ENCODE measurements at places on chromosomes 4 and X.
A peak's percentile ranks its signal among the peaks of the same experiment; 100 is the strongest.

DNA sequence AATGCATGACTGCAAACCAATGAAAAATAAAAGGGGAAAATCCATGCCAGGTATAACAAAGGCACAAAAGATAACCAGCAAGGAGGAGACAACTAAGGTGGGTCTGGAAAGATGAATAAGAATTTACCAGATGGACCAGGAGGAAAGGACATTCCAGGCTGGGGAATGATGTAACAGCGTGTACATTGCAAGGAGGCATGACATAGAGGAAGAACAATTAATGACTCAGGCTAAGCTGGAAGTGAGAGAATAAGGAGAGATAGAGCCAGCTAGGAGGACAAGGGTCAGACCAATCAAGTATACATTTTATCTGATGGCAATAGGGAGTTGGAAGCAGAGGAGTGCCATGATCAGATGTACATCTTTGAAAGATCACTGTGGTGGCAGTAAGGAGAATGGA lies 57.0 kb downstream of the MTMR8 start:
- DNase-seq, result no peak

GRCh38 chrX:41828826-41829225 lies 94.5 kb downstream of the CASK start:
- no peak for DNase-seq

DNA sequence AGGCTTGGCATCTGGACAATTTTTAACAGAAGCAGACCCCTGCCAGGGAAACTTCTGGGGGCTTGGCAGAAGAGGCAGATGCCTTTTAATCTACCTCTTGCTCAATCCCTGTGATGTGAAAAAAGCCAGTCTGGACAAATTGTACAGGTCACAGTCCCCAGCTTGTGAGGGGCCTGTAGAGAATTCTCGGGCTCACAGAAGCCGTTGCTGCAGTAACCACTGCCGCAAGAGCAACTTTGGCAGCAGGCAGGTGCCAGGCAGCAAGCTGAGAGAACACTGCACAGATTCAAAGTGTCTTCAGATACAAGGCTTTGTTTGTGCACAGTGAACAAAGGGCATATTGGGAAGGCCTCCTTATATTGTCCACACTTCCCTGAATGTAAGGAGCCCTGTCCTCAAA lies 11.7 kb downstream of the GPKOW start:
- DNase-seq, result no peak

DNA sequence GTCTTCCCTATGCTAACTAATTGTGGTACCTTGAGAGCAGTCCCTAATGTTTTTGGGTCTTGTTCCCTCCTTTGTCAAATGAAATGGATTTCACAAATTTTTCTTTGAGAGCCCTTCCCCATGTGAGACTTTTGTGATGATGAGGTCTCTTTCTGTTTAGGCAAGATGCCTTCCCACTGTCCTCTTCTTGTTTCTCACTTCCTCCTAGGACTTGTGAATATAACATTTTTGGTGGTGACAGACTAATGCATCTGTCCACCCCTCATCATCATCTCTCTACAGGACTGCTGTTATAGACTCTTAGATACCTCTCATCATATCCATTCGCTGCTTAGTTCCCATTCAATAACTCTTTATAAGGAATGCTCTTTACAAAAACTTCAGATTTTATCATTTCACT lies 8.7 kb upstream of the ANK2 start:
- no peak for DNase-seq

- no peak for DNase-seq
Observed at GRCh38 chr4:183287309-183287659, 32.8 kb downstream of the CLDN22 start.

GRCh38 chrX:104282166-104282725 lies 27.5 kb upstream of the ESX1 start:
- DNase-seq, result no peak

GRCh38 chr4:67746797-67747495 lies 7.2 kb downstream of the GNRHR start:
- DNase-seq, result no peak

GRCh38 chr4:56727150-56727549 lies 46.1 kb upstream of the HOPX start:
- no peak for DNase-seq

- no peak for DNase-seq
Observed at GRCh38 chrX:40104985-40105834, 7.5 kb upstream of the BCOR start.

DNA sequence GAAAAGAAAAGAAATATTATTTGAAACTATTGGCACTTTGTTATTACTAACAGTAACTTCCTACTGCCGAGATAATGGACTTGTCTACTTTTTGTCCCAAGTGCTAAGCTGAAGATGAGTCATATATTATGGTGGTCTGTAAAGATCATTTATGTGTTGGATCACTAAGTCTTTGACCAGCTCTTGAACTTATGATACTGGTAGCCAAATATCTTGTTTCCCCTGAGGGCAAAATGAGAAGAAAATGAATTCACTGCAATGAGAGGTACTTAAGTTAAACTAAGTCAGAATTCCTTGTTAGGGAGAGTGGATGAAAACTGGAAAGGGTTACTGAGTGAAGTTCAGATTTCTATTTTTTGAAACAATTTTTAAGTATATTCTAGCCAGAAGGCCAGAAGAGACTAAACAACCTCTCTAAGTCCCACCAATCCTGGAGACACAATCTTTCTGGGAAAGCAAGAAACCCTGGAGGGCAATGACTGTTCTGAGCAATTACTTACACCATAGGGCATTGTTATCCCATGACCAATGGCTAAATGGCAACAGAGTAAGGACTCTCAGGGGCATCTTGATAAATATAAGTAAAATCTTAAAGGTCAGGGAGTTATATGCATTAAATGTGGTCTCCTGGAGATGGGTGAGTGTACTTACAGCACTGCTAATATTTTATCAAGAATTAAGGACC lies 287.7 kb downstream of the STIM2 start:
- no peak for DNase-seq

GRCh38 chr4:17055788-17056187 lies 157.3 kb upstream of the LDB2 start:
- DNase-seq, result peak; percentile 52

DNA sequence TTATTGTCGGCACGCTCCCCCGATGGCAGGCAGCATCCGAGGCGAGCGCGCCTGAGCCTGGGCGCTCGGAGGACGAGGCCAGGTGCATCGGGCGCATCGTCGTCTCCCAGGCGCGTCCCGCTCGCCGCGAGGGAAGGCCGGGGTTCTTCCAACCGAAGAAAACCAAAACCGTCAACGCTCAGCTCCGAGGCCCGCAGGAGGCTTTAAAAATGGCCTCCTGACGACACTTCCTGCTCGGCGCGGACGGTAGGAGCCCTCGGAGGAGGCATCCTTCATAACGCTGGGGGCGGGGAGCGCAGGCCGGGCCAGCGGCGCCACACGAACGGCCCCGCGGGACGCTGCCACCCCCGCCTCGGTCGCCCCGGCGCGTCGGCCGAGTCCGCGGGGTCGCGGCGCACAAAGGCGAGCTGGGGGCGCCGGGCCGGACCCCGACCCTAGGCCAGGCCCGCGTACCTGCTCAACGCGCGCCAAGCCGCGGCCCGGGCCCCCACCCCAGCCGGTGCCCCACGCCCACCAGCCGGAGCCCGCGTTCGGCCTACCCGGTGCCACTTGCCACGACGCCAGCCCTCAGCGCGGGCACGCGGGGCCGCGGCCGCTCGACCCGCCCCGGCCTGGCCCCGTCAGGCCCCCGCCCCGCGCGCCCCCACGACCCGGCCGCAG lies 501 bp downstream of the ZNF518B start:
- DNase-seq, result no peak

DNA sequence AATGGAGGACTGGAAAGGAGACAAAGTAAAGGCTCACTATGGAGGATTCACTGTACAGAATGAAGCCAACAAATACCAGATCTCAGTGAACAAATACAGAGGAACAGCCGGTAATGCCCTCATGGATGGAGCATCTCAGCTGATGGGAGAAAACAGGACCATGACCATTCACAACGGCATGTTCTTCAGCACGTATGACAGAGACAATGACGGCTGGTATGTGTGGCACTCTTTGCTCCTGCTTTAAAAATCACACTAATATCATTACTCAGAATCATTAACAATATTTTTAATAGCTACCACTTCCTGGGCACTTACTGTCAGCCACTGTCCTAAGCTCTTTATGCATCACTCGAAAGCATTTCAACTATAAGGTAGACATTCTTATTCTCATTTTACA lies 6.8 kb downstream of the FGB start:
- DNase-seq, result no peak

- no peak for DNase-seq
Observed at GRCh38 chr4:89879215-89879614, 15.4 kb upstream of the MMRN1 start.

- DNase-seq, result no peak
Observed at GRCh38 chr4:7815562-7815961, 124.1 kb downstream of the AFAP1 start.

DNA sequence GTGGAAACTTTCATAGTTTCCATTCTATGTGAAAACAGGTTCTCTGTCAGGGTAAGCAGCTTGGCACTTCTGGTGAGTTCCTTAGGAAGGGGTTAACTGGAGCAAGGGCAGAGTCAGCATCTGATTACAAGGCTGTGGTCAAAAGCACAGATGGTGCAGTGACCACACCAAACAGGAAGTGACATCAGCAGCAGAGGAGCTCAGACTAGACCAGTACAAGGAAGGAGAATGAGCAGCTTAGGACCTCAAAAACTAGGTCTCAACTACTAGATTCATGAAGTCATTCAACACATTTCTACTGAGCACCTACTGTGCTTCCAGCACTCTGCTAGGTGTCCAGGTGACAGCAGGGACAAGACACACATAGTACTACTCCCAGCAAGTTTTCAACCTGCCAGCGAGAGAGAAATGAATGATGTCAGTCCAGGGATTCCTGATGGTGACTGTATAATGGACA lies 130.2 kb downstream of the AMELX start:
- DNase-seq, result no peak

- no peak for DNase-seq
Observed at GRCh38 chr4:184370711-184371389, 103.5 kb downstream of the IRF2 start.

GRCh38 chr4:38818441-38818976 lies 13.9 kb upstream of the TLR1 start:
- DNase-seq, result no peak

GRCh38 chrX:78950009-78950835 lies 5.0 kb downstream of the P2RY10 start:
- DNase-seq, result no peak

DNA sequence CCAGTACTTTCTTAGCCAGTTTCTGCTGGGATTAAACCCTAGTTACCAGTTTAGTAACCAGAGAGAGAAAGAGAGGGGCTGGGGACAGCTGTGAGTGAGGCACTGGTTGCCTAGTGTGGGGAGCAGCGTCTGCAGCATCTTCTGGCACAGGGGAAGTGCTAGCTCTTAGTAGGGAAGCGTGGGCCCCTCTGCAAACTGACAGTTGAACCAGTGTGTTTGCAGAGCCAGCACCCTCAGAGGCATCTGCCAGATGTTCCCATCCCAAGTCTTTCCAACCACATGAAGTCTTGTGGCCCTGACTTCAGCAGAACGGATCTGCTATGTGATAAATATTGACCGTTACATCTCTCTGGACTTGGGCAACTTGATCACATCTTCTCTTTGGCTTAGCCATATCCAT lies 15.0 kb downstream of the RBMX2 start:
- no peak for DNase-seq

GRCh38 chr4:82679531-82679930 lies 117.7 kb upstream of the TMEM150C start:
- DNase-seq, result no peak

- no peak for DNase-seq
Observed at GRCh38 chr4:83022724-83023450, 12.1 kb upstream of the COPS4 start.

GRCh38 chr4:76016393-76016792 lies 6.9 kb downstream of the CXCL10 start:
- DNase-seq, result no peak

GRCh38 chrX:150587585-150588503 lies 19.4 kb downstream of the MTM1 start:
- DNase-seq, result no peak

DNA sequence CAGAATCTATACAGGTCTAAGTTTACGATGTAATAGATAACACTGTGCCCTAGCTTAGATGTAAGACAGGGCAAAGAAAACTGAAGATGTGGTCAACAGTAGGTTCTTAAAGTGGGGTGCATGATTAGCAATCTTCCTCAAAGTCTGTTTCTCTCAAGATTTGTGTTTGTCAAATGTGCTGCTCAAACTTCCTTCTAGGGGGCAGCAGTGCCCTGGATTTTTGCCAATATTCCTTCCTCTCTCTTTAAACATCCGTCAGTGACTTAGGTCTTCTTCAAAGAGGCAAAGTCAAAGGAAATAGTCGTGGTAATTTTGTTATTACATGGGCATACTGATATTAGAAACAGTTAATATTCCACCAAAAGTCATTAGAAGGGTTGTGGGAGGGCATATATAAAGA lies 4.2 kb upstream of the PDHA2 start:
- no peak for DNase-seq

GRCh38 chr4:121633653-121634052 lies 63.1 kb downstream of the ANXA5 start:
- DNase-seq, result no peak

GRCh38 chrX:102063445-102064074 lies 61.9 kb upstream of the TCEAL2 start:
- no peak for DNase-seq

- no peak for DNase-seq
Observed at GRCh38 chrX:13050151-13050550, 5.7 kb upstream of the FAM9C start.

- DNase-seq, result no peak
Observed at GRCh38 chr4:168522356-168522755, 25.5 kb downstream of the PALLD start.

DNA sequence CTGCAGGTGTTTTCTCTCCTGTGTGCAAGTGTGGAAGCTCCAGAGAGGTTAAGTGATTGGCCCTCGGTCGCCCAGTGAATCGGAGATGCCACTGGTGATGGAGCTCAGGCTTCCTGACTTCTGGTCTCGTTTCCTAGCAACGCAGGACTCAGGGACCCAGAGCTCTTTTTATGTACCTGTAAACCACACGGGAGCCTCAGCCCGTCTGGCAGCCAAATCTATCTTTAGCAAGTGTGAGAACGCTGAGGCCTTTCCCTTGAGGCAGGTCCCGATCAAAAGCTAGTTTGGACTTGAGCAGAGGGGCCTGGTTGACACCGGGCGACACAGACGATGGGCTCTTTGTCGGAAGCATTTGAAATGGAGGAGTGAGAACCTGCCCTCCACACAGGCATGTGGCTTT lies 116.8 kb downstream of the SORCS2 start:
- no peak for DNase-seq

- no peak for DNase-seq
Observed at GRCh38 chr4:94486372-94486801, 34.6 kb downstream of the PDLIM5 start.

DNA sequence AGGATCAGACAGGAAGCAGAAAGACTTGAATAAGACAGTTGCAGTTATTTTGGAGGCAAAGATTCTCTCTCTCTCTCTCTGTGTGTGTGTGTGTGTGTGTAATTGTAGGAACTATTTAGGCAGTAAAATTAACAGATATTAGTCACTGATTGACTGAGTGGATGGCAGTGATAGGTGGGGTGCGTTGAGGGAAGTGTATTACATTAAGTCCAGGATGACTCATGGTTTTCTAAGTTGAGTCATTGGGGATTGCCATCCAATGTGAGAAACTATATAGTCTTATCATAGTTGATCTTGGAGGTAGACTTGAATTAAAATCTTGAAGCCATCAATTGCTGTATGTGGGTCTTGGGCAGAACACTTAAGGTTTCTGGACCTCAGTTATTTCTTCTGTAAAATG lies 75.4 kb downstream of the AR start:
- peak; percentile 43 for DNase-seq
